Upper lobe of right lung (tissue), 1 donor: ENCODE measurements at places on chromosomes 5 and 9. TPM values are rescaled to one million over a fixed set of nuclear protein-coding genes. Genes with fewer than 3 reads are reported as not detected.

GRCh38 chr5:103582364-103582763, 19.8 kb upstream of the NUDT12 start:
- H3K36me3 ChIP-seq, result no peaks in the 10 kb centered on the region
- DNase-seq, result no peak
- no peaks in the 10 kb centered on the region for H3K27me3 ChIP-seq
- no peak overlapping the region for H3K27ac ChIP-seq
- no peak overlapping the region for H3K4me3 ChIP-seq

GRCh38 chr5:27311544-27311943, 273.2 kb upstream of the CDH9 start:
- no peak for DNase-seq
- H3K4me3 ChIP-seq, result no peak overlapping the region
- no peaks in the 10 kb centered on the region for H3K36me3 ChIP-seq

DNA sequence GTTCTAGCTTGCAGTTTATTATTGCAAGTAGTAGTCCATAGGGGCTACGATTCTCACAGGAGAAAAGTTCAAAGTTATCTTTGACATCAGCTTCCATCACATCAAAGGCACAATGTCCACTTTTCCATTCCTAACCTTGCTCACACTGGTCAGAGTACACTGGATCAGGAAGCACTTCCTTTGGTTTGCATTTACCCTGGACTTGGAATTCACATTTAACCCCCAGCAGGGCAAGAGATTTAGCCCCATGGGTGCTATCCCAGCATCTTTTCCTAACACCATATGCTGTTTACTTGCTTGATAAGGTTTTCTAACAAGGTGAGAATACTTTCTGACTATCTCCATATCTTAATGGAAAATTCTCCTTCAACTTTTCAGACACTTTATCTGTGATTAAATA, 55.6 kb upstream of the ASTN2 start:
- H3K36me3 ChIP-seq, result no peaks in the 10 kb centered on the region
- no peaks in the 10 kb centered on the region for H3K4me1 ChIP-seq
- no peak for DNase-seq
- H3K27me3 ChIP-seq, result peaks cover 8% of the 10 kb centered on the region
- no peak overlapping the region for H3K27ac ChIP-seq
- no peak overlapping the region for H3K4me3 ChIP-seq

- H3K27ac ChIP-seq, result no peak overlapping the region
- no peak overlapping the region for H3K4me3 ChIP-seq
- H3K4me1 ChIP-seq, result peaks cover 11% of the 10 kb centered on the region
These were observed 87.7 kb downstream of the GALNT10 start for GRCh38 chr5:154278186-154278585.

DNA sequence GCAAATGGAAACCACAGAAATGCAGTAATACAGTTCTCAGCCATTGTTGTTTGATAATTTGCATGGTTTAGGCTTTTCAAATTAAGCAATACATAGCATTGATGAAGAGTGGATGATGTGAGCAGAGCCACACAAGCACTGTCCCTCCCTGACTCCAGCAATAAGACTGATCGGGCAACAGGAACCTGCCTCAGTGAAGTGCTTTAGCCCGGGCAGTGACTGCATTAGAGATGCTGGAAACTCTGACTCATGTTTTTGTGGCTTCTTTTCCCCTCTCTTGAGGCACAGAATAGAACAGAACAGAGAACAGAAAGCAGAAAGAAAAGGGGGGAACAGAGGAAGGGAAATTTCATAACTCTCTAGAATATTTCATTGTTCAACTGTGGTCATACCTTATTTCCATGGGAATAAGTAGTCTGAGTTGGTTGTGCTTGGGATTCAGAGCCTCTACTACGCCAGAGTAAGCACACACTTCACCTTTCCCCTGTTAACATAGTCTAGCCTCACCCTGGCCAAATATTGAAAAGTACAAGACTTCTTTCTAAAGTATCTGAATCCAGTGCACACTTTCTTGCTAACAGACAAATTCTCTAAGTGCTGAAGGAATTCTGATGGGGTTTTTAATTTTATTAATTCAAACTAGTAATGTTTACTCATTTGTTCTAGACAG, 164.8 kb upstream of the VCAN start:
- no peaks in the 10 kb centered on the region for H3K36me3 ChIP-seq
- H3K27ac ChIP-seq, result peak overlapping the region; percentile 45
- no peaks in the 10 kb centered on the region for H3K4me1 ChIP-seq
- no peak overlapping the region for H3K4me3 ChIP-seq
- no peaks in the 10 kb centered on the region for H3K27me3 ChIP-seq

DNA sequence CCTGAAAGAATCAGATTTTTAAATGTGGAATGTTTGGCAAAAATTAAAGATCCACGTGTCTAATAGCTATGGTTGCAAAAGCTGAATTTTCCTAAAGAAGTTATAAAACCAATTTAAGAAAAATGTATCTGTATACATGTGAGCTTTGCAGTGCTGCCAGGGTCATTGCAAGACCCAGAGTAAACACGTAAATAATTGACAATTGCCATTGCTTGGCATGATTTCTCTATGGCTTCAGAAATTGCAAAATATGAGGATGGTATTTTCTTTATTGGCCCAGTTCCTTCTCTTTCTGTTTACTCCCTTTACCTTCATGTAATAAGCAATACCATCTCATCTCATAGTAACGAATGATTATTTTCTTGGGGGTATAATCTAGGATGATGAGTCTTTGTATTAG, 123.9 kb downstream of the ERCC6L2 start:
- H3K27me3 ChIP-seq, result no peaks in the 10 kb centered on the region
- DNase-seq, result no peak
- peaks cover 11% of the 10 kb centered on the region for H3K36me3 ChIP-seq
- no peak overlapping the region for H3K27ac ChIP-seq
- H3K4me1 ChIP-seq, result no peaks in the 10 kb centered on the region

- no peaks in the 10 kb centered on the region for H3K4me1 ChIP-seq
- no peaks in the 10 kb centered on the region for H3K36me3 ChIP-seq
- H3K4me3 ChIP-seq, result no peak overlapping the region
These were observed 8.9 kb downstream of the OR13J1 start for GRCh38 chr9:35861161-35861897.

GRCh38 chr5:136212252-136212721, 19.3 kb upstream of the SMIM32 start:
- H3K27ac ChIP-seq, result no peak overlapping the region
- no peaks in the 10 kb centered on the region for H3K4me1 ChIP-seq

GRCh38 chr5:150562832-150563231, 54.9 kb downstream of the NDST1 start:
- no peak overlapping the region for H3K27ac ChIP-seq
- H3K4me3 ChIP-seq, result no peak overlapping the region

GRCh38 chr5:138128334-138128733, 10.9 kb downstream of the NME5 start:
- no peak overlapping the region for H3K27ac ChIP-seq
- no peaks in the 10 kb centered on the region for H3K36me3 ChIP-seq
- H3K4me3 ChIP-seq, result no peak overlapping the region
- DNase-seq, result no peak

- H3K27me3 ChIP-seq, result no peaks in the 10 kb centered on the region
- no peak for DNase-seq
- no peak overlapping the region for H3K27ac ChIP-seq
These were observed 130.1 kb downstream of the LRRC70 start for GRCh38 chr5:62708481-62709325.

DNA sequence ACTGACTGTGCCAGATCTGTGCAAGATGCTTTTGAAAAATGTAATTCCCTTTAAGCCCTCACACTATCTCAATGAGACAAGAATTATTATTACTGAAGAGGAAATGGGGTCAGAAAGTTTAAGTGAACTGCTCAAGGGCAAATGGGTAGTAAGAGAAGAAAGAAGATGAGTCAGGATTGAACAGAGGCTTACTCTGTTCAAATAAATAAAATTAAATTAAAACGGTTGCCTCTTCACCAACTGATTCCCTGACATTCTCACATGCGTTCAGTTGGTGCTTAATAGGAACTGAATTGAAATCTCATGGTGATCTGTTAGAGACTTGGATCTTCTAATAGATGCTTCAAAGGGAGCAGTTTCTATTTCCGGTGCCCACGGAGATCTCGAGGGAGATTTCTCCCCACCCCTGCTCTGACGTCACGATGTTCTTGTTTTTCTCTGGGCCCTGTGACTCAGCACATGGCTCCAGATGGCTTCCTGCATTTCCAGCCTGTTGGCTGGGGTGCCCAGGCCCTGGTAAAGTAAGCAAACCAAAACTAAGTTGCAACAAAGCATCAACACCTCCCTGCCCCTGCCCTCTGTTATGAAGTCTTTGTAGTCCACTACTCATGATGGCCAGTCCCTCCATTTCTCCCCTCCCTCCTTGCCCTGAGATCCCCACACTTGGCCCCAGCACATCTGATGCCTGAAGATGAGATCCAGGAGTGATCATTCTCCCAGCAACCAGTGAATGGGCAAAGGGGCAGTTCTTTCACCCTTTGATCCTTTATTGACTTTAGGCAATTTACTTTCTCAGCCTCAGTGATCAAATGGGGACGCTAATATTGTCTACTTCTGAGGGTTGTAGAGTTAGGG, 106.1 kb upstream of the CPEB4 start:
- no peaks in the 10 kb centered on the region for H3K27me3 ChIP-seq
- H3K27ac ChIP-seq, result peak overlapping the region; percentile 61
- H3K4me1 ChIP-seq, result peaks cover 19% of the 10 kb centered on the region

- H3K36me3 ChIP-seq, result peaks cover 9% of the 10 kb centered on the region
- no peaks in the 10 kb centered on the region for H3K4me1 ChIP-seq
- H3K27me3 ChIP-seq, result no peaks in the 10 kb centered on the region
- no peak overlapping the region for H3K4me3 ChIP-seq
These were observed 60.1 kb downstream of the AMBP start for GRCh38 chr9:114017741-114018715.

DNA sequence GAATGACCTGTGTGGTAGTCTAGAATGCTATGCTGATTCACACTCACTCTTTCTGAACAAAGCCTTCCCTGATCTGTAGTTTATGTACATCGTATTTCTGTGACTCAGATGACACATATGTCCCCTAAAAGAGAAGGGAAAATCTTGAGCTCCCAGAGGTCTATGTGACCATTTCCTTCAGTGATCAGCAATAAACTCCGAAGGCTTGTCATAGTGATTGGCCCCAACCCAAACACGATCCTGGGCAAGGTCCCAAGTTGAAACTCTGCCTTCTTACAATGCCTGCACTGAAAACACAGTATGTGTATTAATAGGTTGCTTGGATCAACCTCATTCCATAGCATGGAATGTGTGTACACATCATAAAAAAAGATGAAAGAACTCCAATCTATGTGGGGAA, 685.8 kb downstream of the MAT2B start:
- DNase-seq, result no peak
- no peaks in the 10 kb centered on the region for H3K4me1 ChIP-seq
- H3K27me3 ChIP-seq, result no peaks in the 10 kb centered on the region
- H3K27ac ChIP-seq, result no peak overlapping the region
- H3K4me3 ChIP-seq, result no peak overlapping the region
- no peaks in the 10 kb centered on the region for H3K36me3 ChIP-seq

GRCh38 chr5:75335952-75336614, 937 bp upstream of the HMGCR start:
- no peaks in the 10 kb centered on the region for H3K27me3 ChIP-seq
- H3K27ac ChIP-seq, result peak overlapping the region; percentile 89
- no peak for DNase-seq
- H3K4me3 ChIP-seq, result peak overlapping the region; percentile 70
- peaks cover 6% of the 10 kb centered on the region for H3K4me1 ChIP-seq

DNA sequence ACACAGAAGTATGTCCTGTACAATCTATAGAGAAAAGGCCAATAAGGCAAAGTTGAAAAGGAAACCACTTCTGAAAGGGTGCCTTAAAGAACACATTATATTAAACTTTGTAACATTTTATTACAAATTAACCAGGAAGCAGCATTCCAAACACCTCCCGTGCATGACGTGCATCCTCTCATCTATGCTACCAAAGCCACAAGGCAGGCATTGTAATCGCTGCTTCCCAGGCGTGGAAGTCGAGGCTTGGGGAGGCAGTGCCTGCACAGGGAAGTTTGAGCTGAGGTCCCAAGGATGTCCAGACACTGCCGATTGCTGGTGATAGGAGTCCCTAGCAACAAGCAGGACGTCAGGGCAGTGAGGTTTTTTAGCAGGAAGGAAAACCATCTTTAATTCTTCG, 44.3 kb upstream of the BARHL1 start:
- H3K4me3 ChIP-seq, result no peak overlapping the region
- no peaks in the 10 kb centered on the region for H3K4me1 ChIP-seq
- DNase-seq, result no peak
- no peaks in the 10 kb centered on the region for H3K36me3 ChIP-seq

GRCh38 chr5:112907166-112907631, 14.8 kb downstream of the REEP5 start:
- no peak overlapping the region for H3K4me3 ChIP-seq
- H3K27me3 ChIP-seq, result no peaks in the 10 kb centered on the region
- H3K4me1 ChIP-seq, result no peaks in the 10 kb centered on the region
- H3K27ac ChIP-seq, result no peak overlapping the region

The PCDHGA1 gene
- 0.46 TPM for total RNA-seq

The ACTBL2 gene
- not detected for total RNA-seq

The CSNK1A1 gene
- 191 TPM for total RNA-seq

The TEK gene
- 65.6 TPM for total RNA-seq

The DEPDC1B gene
- 0.20 TPM for total RNA-seq

The CDX1 gene
- not detected for total RNA-seq

The ZNF462 gene
- total RNA-seq, result 25.4 TPM

The SLC34A3 gene
- total RNA-seq, result 0.23 TPM
